Body of pancreas (tissue), 4 donors: ENCODE measurements at places on chromosomes 6 and 20.

DNA sequence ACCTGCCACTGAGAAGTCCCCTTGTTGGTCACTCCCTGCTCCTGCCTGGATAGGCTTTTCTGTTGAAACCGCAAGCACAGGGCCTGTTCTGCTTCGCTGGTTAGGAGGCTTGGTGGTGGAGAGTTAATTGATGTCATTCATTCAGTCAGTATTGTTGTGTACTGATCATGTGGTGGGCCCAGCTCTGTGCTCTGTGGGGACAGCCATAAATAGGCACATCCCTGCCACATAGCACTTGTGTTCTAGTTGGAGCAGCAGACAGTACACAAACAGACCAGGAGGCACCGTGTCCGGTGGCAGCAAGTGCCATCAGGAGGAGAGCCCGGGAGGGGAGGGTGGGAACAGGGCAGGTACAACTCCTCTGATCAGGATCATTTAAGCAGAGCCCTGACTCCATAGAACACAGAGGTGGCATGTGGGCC is 155.2 kb upstream of the INSM1 start:
- no peak for DNase-seq
- no peaks in the 10 kb centered on the region for H3K27me3 ChIP-seq
- no peaks in the 10 kb centered on the region for H3K36me3 ChIP-seq
- no peaks in the 10 kb centered on the region for H3K4me1 ChIP-seq
- no peak overlapping the region for H3K27ac ChIP-seq

DNA sequence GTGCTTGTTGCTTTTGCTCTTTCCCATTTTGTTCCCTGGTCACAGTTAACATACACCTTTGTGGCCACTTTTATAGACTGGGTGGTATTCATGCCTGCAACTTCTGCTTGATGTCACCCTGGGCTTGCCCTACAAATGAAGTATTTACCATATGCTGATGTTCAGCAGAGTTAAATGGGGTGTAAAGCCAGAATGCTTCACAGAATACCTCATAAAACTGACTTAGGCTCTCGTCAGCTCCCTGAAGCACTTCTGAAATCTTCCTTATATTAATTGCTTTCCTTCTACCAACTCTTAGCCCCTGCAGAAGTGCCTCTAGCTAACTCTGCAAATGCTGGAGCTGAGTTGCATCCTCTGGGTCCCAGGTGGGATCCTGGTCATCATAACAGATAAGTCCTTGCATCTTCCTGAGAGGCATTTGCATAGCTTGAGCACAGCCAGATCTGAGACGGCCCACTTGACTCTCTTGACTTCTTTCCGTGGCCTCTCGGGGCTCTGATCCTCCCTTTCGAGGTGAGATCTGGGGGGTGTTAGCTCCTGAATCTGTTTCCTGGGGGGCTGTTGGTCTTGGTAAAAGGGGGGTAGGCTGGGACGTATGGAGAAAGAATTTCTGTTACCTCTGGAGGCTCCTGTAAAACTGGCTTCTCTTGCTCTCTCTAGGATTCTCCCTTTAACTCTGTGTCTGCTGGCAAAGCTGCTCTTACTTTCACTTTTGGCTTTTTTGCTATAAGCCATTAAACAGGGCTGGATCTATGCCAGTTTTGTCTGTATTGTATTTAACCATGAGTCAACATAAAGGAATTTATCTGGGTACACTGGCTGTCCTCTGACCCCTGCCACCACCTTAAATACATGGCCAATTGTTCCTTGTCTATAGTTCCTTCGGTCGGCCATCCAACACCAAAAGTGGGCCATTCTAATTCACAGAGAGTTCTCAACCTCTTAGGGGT is 223.0 kb upstream of the SYNCRIP start:
- H3K4me3 ChIP-seq = no peak overlapping the region
- DNase-seq = peak; percentile 26
- no peaks in the 10 kb centered on the region for H3K36me3 ChIP-seq
- H3K27me3 ChIP-seq = no peaks in the 10 kb centered on the region

DNA sequence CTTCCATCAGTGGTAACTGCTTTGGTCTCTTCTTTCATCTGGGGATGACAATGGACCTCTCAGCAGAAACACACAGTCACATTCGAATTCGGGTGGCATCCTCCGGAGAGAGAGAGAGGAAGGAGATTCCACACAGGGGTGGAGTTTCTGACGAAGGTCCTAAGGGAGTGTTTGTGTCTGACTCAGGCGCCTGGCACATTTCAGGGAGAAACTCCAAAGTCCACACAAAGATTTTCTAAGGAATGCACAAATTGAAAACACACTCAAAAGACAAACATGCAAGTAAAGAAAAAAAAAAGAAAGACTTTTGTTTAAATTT is 6.1 kb downstream of the EDN1 start:
- peak overlapping the region; percentile 54 for H3K27ac ChIP-seq
- H3K27me3 ChIP-seq = no peaks in the 10 kb centered on the region
- H3K4me3 ChIP-seq = no peak overlapping the region
- H3K36me3 ChIP-seq = no peaks in the 10 kb centered on the region
- H3K4me1 ChIP-seq = peaks cover 41% of the 10 kb centered on the region

- H3K4me1 ChIP-seq = no peaks in the 10 kb centered on the region
- H3K4me3 ChIP-seq = no peak overlapping the region
- H3K27me3 ChIP-seq = no peaks in the 10 kb centered on the region
- no peaks in the 10 kb centered on the region for H3K36me3 ChIP-seq
- no peak overlapping the region for H3K27ac ChIP-seq
Observed at GRCh38 chr20:41889126-41889843, 271.1 kb upstream of the CHD6 start.
